Smooth muscle cell of the coronary artery (primary cell): ENCODE measurements at places on chromosomes 6 and 20. TPM values are rescaled to one million over a fixed set of nuclear protein-coding genes. Genes with fewer than 3 reads are reported as not detected.

Gene CST4
- 0.60 TPM in 1 of 2 replicates, not detected in the other for total RNA-seq

Gene BTN1A1
- total RNA-seq, result not detected in 2 replicates

Gene PTK7
- total RNA-seq, result 78.5 and 225 TPM in 2 replicates

Gene SLC22A16
- total RNA-seq, result not detected in 2 replicates

Gene SLC16A10
- not detected in 2 replicates for total RNA-seq

Gene UBE2J1
- 11.5 and 37.2 TPM in 2 replicates for total RNA-seq

Gene TBXT
- total RNA-seq, result not detected in 2 replicates

Gene HSPA12B
- total RNA-seq, result 3.5 TPM in 1 of 2 replicates, not detected in the other

Gene OPRL1
- total RNA-seq, result 1.5 and 2.3 TPM in 2 replicates

Gene GHRH
- total RNA-seq, result not detected in 2 replicates

Gene RHAG
- total RNA-seq, result not detected in 2 replicates

Gene ZNF165
- total RNA-seq, result 0.30 and 0.47 TPM in 2 replicates

Gene PLCB1
- 6.6 and 7.6 TPM in 2 replicates for total RNA-seq

Gene PTPRK
- total RNA-seq, result 23.2 and 38.9 TPM in 2 replicates

Gene MAN1A1
- 29.9 and 89.5 TPM in 2 replicates for total RNA-seq

Gene BPIFB4
- 0.23 TPM in 1 of 2 replicates, not detected in the other for total RNA-seq

Gene RBPJL
- not detected in 2 replicates for total RNA-seq

Gene TREM2
- 0.12 TPM in 1 of 2 replicates, not detected in the other for total RNA-seq

Gene PPP1R3G
- total RNA-seq, result 1.3 and 2.1 TPM in 2 replicates

Gene STMND1
- not detected in 2 replicates for total RNA-seq

Gene PBOV1
- not detected in 2 replicates for total RNA-seq

Gene TREM1
- total RNA-seq, result 1.5 TPM in 1 of 2 replicates, not detected in the other

Gene TCF19
- 1.3 and 6.6 TPM in 2 replicates for total RNA-seq

Gene SNX3
- 148 and 172 TPM in 2 replicates for total RNA-seq

Gene RPN2
- total RNA-seq, result 182 and 241 TPM in 2 replicates

Gene MAPK13
- total RNA-seq, result 2.4 and 10.1 TPM in 2 replicates

Gene CGA
- not detected in 2 replicates for total RNA-seq

Gene GLP1R
- total RNA-seq, result not detected in 2 replicates

Gene NFKBIL1
- total RNA-seq, result 26.1 and 28.2 TPM in 2 replicates

Gene LY6G5B
- total RNA-seq, result 2.2 and 4.0 TPM in 2 replicates

Gene MPIG6B
- not detected in 2 replicates for total RNA-seq

Gene PRDM13
- not detected in 2 replicates for total RNA-seq

Gene HLA-DMB
- 0.08 and 0.12 TPM in 2 replicates for total RNA-seq

Gene ERVFRD-1
- not detected in 2 replicates for total RNA-seq

Gene CNBD2
- 1.1 and 1.7 TPM in 2 replicates for total RNA-seq

Gene PPP1R16B
- 0.12 and 0.23 TPM in 2 replicates for total RNA-seq

Gene C6orf132
- 0.12 and 0.75 TPM in 2 replicates for total RNA-seq

Gene NHLRC1
- 1.9 and 3.2 TPM in 2 replicates for total RNA-seq

Gene TUBB1
- not detected in 2 replicates for total RNA-seq

Gene SCGN
- not detected in 2 replicates for total RNA-seq

Gene PPP1R14C
- total RNA-seq, result 0.90 and 3.2 TPM in 2 replicates

Gene OLIG3
- not detected in 2 replicates for total RNA-seq
